ENCODE measurements at places on chromosomes 3 and 15.

DNA sequence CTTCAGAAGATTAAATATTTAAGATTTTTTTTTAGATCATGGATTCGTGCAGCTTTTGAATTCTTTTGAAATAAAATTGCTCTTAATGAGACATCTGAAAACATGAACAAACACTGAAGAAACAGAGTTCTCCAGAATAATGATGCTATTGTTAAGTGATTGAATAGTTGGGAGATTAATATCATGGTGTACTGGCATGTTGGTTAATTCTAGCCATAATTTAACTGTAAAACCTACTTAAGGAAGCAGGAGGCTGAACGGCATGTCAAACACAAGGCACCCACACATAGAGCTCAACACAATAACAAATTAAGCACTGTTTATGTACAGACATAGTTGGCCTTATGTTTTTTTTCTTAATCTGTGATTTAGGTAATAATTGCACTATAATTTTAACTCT, 185.6 kb downstream of the RBMS3 start:
- no peak for DNase-seq

GRCh38 chr3:193737191-193737751, 144.3 kb downstream of the OPA1 start:
- DNase-seq, result no peak

DNA sequence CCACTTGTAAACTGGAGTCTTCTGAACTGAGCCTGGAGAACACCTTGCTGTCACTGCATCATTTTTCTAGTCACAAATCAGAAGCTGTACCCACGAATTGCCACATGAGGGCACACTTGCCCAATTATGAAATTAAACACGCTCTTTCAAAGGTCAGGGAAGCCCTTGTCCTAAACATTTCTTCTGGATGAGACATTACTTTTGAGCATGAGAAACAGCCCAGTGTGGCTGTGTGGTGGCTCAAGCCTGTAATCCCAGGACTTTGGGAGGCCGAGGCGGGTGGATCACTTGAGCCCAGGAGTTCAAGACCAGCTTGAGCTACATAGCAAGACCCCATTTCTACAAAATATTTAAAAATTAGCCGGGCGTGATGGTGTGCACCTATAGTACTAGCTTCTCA, 27.5 kb upstream of the CFAP161 start:
- DNase-seq, result no peak

DNA sequence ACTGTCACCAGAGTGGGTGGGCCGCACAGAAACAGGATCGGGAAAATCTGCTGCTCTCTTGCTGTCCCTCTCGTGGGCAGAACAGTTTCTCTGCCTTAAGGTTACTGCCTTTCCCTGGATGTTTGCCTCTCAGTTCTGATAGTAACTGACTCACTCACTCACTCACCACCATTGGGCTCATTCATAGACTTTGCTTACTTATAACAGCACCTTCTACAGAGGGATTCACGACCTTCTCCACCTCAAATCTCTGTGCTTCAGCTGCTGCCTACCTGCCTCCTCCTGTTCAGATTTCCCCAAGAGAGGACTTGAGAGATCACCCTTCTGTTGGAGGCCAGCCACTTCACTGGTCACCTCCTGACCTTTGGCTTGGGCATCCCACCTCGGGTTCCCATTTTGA, 147.7 kb upstream of the ICE2 start:
- no peak for DNase-seq

GRCh38 chr3:187210545-187211327, 13.4 kb downstream of the RTP1 start:
- DNase-seq, result no peak

DNA sequence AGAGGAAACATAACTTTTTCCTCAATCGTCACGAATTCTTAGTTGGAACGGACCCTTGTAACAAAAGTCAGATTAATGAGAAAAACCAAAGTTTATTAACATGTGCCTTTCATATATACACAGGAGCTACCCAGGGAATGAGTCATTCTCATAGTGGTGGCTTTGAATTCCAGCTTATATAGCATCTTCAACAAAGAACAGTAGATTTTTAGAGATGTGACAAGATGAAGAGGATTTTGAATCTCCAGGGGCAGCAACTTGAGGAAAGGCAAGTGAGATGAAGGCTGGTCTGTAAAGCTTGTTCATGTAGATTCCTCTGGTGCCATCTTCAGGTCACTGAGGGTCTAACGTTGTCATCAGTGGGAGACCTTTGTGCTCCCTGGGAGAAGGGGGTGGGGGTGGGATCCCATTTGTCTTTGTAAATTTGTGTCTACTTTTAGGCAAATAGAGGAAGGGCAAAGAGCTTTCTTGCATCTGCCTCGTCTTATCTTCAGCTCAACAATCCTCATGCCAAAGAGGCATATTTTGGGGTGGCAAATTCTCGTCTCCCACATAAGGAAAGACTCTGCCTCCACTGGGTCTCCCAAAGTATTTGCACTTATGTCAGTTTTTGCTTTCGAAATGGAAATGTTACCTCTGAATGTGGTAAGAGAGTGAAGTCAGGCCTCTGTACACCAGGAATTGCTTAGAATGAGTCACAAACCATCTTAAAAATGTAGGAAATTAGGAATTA, 29.5 kb downstream of the CLEC3B start:
- DNase-seq, result no peak

GRCh38 chr3:16928386-16929132, 43.8 kb downstream of the PLCL2 start:
- no peak for DNase-seq

DNA sequence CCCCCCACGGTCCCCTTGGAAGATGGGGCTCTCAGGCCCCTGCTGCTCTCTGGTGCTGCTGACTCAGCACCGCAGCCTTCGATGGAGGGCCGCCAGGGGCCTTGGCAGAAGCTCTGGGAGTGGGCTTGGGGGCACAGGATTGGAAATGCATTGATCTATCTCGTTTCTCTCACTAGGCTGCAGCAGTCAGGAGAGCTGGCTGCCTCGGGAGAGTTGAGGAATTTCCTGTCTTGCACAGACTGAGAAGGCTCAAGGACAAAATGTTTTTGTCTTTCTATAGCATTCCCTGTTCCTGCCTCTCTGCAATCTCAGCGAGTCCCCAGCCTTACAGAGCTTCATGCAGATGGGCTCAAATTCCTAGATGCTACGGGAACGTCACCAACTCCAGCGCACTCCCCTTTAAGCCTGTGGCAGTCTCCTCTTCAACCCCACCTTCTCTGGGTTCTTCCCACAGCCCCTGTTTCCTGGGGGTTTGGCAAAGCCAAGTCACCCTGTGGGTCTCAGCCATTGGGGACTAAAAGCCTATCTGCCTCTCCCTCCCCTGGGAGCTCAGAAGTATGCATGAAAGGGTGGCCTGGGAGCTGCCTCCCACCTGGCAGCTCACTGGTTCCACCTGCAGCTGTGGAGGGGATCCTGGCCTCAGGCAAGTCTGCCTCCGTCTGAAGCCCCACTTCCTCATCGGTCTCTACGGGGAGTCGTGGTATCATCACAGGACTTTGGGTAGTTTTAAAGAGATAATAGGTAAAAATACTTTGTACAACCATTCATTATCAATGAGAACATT, 127.4 kb upstream of the HACD2 start:
- no peak for DNase-seq

DNA sequence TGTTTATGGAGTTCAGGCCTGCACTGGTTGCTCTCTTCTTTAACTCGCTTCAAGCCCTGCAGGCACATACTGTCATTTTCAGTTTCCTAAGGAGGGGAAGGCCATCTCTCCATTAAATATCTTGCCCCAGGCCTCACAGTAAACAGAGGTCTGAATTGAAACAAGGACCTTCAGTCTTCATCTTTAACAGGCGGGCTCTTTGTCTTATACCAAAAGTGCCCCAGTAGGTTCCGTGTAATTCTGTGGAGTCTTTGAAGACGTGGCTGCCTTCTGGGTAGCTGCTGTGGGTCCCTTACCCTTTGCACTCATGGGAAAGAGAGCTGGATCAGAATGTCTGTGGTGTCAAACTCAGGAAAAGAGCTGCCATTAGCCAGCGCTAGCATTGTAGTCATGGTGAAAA, 161.2 kb downstream of the APBA2 start:
- no peak for DNase-seq

DNA sequence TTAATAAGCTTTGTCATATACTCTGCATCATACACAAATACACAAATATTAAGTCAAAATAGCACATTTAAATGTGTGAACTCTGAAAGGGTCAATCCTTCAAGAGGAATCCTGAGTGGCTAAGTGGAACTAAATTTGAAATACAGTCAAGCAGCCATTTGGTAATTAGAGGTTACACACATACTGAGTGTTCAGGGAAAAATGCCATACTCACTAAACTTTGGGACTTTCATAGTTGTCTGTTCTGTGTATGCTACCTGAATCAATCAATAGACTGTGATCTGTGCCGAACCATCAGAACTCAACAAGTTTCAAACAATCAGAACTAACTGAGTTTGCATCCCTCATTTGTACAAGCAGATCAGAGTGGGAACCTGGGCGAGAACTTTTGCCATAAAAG, 15.3 kb downstream of the ANKRD28 start:
- DNase-seq, result no peak

DNA sequence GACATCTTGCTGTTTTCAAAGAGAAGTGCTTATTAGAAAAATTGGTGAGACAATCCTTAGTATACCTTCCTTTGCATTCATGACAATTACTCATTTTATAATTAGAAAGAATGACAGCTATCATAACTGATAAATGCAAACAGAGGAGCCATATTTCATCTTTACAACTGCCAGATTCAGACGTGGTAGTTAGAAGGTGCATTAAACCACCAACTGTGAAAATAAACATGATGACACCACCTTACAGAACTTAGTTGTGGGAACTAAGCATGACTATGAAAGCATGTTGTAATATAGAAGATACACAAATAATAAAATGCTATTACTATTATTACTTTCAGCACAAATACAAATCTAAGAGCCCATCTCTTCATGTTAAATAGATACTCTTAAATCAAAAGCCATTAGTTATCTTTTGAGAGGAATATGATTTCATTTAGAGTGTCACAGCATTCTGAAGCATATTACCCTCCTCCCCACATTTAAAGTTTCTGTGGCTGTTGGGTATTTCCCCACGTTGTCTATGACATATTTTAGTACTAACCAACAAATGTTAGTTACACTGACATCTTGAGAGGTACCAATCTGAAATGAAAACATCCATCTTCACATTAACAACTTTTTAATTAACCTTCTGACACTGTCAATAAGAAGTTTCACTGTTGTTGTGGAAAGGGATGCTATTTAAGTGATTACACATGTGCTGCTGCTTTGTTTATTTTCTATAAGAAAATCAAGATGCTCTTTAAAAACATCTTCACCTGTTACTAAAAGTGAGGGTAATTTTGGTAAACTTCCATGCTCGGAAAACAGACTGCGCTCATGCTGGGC, 163.8 kb downstream of the LSAMP start:
- DNase-seq, result no peak

DNA sequence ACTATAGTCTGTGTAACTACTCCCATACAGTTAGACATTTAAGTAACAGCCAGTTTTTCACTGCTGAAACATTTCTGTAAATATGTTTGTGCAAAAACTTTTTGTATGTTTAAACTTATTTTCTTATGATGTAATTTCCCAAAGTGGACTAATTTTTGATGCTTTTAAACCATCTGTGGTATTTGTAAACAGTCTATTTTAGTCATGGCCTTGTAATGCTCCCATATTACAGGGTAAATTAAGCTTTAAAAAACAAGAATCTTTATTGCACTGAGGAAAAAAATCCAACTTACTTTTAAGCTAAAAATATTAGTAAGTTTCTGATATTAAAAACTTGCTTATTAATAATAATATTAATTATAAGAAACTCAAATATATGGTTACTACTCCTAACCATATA, 13.5 kb downstream of the CCDC14 start:
- no peak for DNase-seq

GRCh38 chr3:30042274-30042859, 564.0 kb upstream of the TGFBR2 start:
- DNase-seq, result no peak

- DNase-seq, result no peak
Measured at GRCh38 chr3:43883729-43884396, 193.1 kb downstream of the ABHD5 start.

DNA sequence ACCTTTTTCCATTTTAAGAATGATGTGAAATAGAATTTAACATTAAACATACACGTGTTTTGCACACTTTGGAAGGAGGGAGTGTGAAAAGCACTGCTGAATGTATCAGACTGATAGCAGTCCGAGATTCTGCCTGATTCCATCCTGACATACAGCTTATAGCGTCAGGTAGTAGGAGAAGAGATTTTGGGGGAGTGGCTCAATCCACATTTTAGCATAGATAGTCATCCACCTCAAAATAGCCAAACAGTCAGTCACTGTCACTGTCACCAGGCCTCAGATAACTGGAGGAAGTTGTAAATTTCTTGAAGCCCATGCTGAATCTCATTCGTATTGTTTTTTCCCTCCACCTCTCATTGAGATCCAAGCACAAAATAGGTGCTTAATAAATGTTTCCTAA, 35.4 kb upstream of the ARHGEF26 start:
- DNase-seq, result no peak

- no peak for DNase-seq
Measured at GRCh38 chr3:41352510-41352909, 153.2 kb downstream of the CTNNB1 start.

- no peak for DNase-seq
Measured at GRCh38 chr3:151171145-151171757, 31.8 kb downstream of the GPR171 start.

DNA sequence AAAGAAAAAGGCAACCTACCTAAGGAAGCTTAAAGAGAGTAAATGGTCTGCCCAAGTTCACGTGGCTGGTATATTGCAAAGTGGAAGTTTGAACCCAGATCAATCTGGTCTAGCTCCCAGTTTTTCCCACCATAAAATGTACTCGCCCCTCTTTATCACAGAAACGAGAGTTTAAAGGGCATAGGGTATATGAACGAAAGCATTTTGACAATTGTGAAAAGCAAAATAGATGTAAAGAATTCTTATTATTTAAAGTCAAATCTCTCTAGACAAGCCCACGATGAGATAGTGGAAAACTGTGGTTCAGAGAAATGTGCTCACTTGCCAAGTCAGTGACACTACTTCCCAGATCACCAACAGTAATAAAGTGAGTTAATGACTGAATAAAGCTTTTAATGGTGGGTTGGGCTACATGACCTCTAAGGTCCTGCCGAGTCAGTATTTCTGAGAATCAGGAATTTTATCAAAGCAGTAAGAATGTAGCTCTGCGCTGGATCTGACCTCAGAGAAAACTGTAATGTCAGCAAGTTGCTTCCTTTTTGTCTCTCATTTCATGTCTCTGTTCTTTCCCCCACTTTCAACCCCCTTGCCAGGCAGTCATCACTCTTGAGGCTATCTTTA, 23.3 kb upstream of the NEO1 start:
- DNase-seq, result no peak

All from chondrocyte (in vitro differentiated cells).